Suprapubic skin (tissue), 4 donors: ENCODE measurements at places on chromosomes 6 and 20.

GRCh38 chr6:5335020-5335419 lies 73.7 kb downstream of the FARS2 start:
- DNase-seq = no peak

- DNase-seq = no peak
Observed at GRCh38 chr20:3307725-3308124, 68.7 kb upstream of the SLC4A11 start.

- no peak for DNase-seq
Observed at GRCh38 chr6:7468382-7469081, 72.9 kb upstream of the DSP start.

GRCh38 chr6:122652431-122652830 lies 42.2 kb downstream of the PKIB start:
- DNase-seq = no peak

- no peak for DNase-seq
Observed at GRCh38 chr6:45818655-45819054, 197.0 kb downstream of the CLIC5 start.
